CD4-positive, CD25-positive, alpha-beta regulatory T cell (primary cell): ENCODE measurements at places on chromosomes 16 and 17.
A peak's percentile ranks its signal among the peaks of the same experiment; 100 is the strongest.

DNA sequence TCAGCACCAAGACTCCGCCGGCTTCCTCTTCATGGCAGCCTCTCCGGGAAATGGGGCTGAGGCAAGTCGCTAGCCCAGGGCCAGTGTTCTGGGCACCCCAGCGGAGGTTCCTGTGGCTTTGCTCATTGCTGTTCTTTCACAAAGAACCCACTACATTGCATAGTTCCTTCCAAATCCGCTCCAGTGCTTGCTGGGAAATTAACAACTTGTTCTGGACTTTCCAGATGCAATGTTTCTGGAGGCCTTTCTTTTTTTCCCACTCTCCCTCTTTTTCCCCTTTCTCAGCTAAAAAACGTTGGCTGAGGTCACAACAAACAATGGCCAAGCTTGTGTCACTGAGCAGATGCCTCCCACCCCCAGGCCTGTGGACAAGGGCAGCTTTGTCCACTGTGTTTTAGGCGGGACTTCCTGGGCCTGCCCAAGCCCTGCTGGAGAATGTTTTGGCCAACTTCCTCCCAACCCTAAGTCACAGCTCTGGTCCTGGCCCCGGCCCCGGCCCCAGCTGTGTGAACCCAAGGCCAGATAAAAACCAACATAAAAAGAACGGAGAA lies 131.5 kb upstream of the RCVRN start:
- no peaks in the 10 kb centered on the region for H3K27me3 ChIP-seq
- H3K27ac ChIP-seq = no peak overlapping the region
- no peaks in the 10 kb centered on the region for H3K36me3 ChIP-seq

GRCh38 chr16:78773291-78773702 lies 673.8 kb downstream of the WWOX start:
- H3K27ac ChIP-seq = no peak overlapping the region
- peaks cover 11% of the 10 kb centered on the region for H3K4me1 ChIP-seq
- H3K27me3 ChIP-seq = no peaks in the 10 kb centered on the region
- DNase-seq = no peak
- H3K4me3 ChIP-seq = no peak overlapping the region

GRCh38 chr17:3318336-3318735 lies 20.2 kb upstream of the OR3A1 start:
- DNase-seq = no peak
- no peaks in the 10 kb centered on the region for H3K4me1 ChIP-seq

GRCh38 chr17:19013806-19014627 lies 9.5 kb upstream of the FAM83G start:
- no peak overlapping the region for H3K27ac ChIP-seq
- no peaks in the 10 kb centered on the region for H3K27me3 ChIP-seq
- no peak for DNase-seq
- no peaks in the 10 kb centered on the region for H3K36me3 ChIP-seq
- no peak overlapping the region for H3K4me3 ChIP-seq

GRCh38 chr16:83365166-83365565 lies 442.6 kb upstream of the HSBP1 start:
- no peak for DNase-seq
- no peak overlapping the region for H3K27ac ChIP-seq
- no peaks in the 10 kb centered on the region for H3K36me3 ChIP-seq

GRCh38 chr17:67020293-67020766 lies 24.0 kb upstream of the CACNG1 start:
- H3K27me3 ChIP-seq = no peaks in the 10 kb centered on the region
- no peaks in the 10 kb centered on the region for H3K4me1 ChIP-seq
- no peak for DNase-seq
- no peak overlapping the region for H3K4me3 ChIP-seq

DNA sequence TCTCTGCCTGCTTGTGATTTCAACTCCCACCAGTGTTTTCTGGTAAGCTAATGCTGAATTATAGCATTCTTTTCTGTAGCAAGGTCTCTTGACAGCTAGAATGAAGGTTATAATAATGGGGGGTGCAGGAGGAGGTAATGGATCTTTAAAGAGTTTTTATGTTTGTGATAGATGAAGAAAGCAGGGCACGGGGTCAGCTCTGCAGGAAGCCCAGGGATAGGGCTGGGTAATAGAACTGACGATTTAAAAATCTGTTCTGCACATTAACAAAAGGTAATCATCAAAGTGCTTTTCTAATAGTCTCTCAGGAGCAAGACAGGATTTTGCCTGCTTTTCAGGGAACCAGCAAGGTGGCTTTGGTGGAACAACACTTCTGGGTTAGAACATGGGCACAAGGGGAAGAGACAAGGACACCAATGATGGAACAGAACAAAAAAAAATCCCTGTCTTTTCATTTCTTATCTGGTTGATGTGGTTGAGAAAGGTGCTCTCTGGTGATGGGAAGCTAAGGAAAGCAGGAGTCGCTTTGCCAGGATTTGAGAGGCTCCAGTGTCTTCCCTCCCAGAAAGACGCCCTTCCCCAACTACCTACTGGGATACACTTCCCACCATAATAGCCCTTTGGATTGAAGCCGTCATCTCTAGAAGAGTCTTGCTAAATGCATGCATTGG lies 263.1 kb downstream of the PHKB start:
- H3K36me3 ChIP-seq = no peaks in the 10 kb centered on the region
- no peak overlapping the region for H3K27ac ChIP-seq
- H3K27me3 ChIP-seq = peaks cover 1% of the 10 kb centered on the region

DNA sequence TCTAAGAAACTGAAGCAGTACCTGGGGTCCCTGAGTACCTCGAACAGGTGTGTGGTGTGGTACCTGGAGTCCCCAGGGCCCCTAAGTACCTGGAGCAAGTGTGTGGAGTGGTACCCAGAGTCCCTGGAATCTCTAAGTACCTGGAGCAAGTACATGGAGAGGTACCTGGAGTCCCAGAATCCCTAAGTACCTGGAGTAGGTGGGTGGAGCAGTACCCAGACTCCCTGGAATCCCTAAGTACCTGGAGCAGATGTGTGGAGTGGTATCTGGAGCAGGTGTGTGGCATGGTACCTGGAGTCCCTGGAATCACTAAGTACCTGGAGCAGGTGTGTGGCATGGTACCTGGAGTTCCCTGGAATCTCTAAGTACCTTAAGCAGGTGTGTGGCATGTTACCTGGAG lies 22.5 kb upstream of the MED9 start:
- H3K27me3 ChIP-seq = no peaks in the 10 kb centered on the region
- H3K27ac ChIP-seq = no peak overlapping the region
- H3K4me1 ChIP-seq = no peaks in the 10 kb centered on the region
- H3K36me3 ChIP-seq = no peaks in the 10 kb centered on the region
- DNase-seq = no peak
- H3K4me3 ChIP-seq = no peak overlapping the region

DNA sequence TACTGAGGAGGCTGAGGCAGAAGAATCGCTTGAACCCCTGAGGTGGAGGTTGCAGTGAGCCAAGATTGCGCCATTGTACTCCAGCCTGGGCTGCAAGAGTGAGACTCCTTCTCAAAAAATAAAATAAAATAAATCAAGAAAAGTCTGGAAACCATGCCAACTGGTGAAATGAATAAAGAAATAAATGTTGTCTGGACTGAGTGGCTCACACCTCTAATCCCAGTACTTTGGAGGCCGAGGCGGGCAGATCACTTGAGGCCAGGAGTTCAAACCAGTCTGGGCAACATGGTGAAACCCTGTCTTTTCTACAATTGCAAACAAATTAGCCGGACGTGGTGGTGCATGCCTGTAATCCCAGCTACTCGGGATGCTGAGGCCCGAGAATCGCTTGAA lies 744 bp upstream of the LRRC37A3 start:
- no peak for DNase-seq
- peaks cover 6% of the 10 kb centered on the region for H3K4me1 ChIP-seq
- no peaks in the 10 kb centered on the region for H3K27me3 ChIP-seq
- H3K27ac ChIP-seq = peak overlapping the region; percentile 84
- peak overlapping the region; percentile 43 for H3K4me3 ChIP-seq
- no peaks in the 10 kb centered on the region for H3K36me3 ChIP-seq

- H3K4me3 ChIP-seq = no peak overlapping the region
- no peak for DNase-seq
- no peaks in the 10 kb centered on the region for H3K36me3 ChIP-seq
- H3K27ac ChIP-seq = no peak overlapping the region
Observed at GRCh38 chr17:3543453-3543852, 14.2 kb downstream of the TRPV3 start.

DNA sequence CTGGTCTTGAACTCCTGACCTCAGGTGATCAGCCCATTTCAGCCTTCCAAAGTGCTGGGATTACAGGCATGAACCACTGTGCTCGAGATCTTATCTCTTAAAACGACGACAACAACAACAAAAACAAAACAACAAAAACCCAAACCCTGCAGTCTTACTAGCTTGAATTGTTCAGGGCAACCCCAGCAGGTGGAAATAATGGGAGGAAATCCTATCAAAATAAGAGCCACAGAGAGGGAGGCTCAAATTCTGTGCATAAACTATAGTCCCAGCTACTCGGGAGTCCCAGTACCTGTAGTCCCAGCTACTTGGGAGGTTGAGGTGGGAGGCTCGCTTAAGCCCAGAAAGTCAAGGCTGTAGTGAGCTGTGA lies 16.5 kb upstream of the ATP6V0A1 start:
- no peak overlapping the region for H3K27ac ChIP-seq
- no peaks in the 10 kb centered on the region for H3K36me3 ChIP-seq
- H3K4me1 ChIP-seq = no peaks in the 10 kb centered on the region
- no peak overlapping the region for H3K4me3 ChIP-seq

DNA sequence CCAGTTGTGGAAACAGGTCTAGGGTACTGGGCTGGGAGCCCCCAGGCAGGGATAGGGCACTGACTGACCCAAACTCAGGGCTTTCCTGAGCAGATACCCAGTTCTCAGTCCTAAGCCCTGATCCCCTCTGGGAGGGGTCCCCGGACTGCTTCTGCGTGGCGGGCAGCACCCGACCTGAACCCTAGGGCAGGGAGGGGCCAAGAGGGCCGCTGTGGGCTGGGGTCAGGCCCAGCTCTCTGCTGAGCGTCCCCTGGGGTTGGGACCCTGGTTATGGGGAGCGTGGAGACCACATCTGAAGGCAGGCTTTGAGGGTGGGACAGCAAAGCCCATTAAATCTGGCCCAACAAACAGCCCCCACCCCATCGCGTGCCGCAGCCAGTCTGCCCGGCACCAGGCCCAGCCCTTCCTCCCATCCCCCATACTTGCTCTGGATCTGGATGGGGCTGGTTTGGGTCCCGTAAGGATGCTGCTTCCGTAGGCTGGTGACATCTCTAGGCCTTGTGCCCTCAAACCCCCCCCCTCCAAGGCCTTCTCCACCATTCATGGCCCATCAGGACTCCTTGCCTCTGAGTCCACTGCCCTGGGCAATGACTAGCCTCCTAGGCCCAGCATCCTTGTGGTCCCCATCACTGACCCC lies 691 bp upstream of the FAM83G start:
- peak overlapping the region; percentile 32 for H3K4me3 ChIP-seq
- H3K36me3 ChIP-seq = peaks cover 7% of the 10 kb centered on the region
- no peak for DNase-seq
- H3K27me3 ChIP-seq = no peaks in the 10 kb centered on the region

GRCh38 chr17:39404542-39405378 lies 3.3 kb upstream of the FBXL20 start:
- DNase-seq = peak; percentile 47
- no peaks in the 10 kb centered on the region for H3K27me3 ChIP-seq
- peaks cover 30% of the 10 kb centered on the region for H3K36me3 ChIP-seq
- H3K27ac ChIP-seq = no peak overlapping the region

GRCh38 chr17:64063766-64064224 lies 43.4 kb upstream of the ICAM2 start:
- peak overlapping the region; percentile 19 for H3K27ac ChIP-seq
- H3K27me3 ChIP-seq = no peaks in the 10 kb centered on the region
- peak; percentile 41 for DNase-seq

GRCh38 chr17:56290101-56290801 lies 137.0 kb downstream of the ANKFN1 start:
- H3K27ac ChIP-seq = no peak overlapping the region
- H3K36me3 ChIP-seq = no peaks in the 10 kb centered on the region
- H3K4me3 ChIP-seq = peak overlapping the region; percentile 77
- no peaks in the 10 kb centered on the region for H3K4me1 ChIP-seq
- no peak for DNase-seq
- H3K27me3 ChIP-seq = no peaks in the 10 kb centered on the region

- H3K4me3 ChIP-seq = no peak overlapping the region
- H3K27me3 ChIP-seq = no peaks in the 10 kb centered on the region
- DNase-seq = no peak
- H3K4me1 ChIP-seq = peaks cover 30% of the 10 kb centered on the region
Observed at GRCh38 chr17:48373883-48374282, 56.1 kb downstream of the SKAP1 start.

- DNase-seq = no peak
- H3K4me1 ChIP-seq = no peaks in the 10 kb centered on the region
- H3K4me3 ChIP-seq = no peak overlapping the region
- peaks cover 7% of the 10 kb centered on the region for H3K36me3 ChIP-seq
- H3K27ac ChIP-seq = no peak overlapping the region
Observed at GRCh38 chr17:18031955-18032354, 7.0 kb downstream of the ATPAF2 start.

GRCh38 chr17:42660692-42661345 lies 1.7 kb downstream of the TUBG2 start:
- no peak for DNase-seq
- H3K27me3 ChIP-seq = no peaks in the 10 kb centered on the region
- no peak overlapping the region for H3K4me3 ChIP-seq
- no peak overlapping the region for H3K27ac ChIP-seq
- H3K4me1 ChIP-seq = peaks cover 15% of the 10 kb centered on the region

DNA sequence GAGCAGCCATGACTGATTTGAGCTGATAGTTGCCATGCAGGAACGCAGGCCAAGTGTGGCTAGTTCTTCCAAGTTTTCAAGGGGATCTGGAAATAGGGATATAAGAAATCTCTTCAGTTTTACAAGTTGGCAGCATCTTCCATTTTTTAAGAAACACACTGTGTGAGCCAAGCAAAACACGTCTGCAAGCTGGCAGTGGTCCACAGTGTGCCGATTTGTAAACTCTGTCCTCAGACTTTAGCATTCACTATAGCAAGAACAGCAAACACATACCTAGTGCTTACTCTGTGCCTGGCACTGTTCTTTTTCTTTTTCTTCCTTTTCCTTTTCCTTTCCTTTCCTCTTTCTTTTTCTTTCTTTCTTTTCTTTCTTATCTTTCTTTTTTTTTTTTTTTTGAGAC lies 2.9 kb downstream of the ORAI3 start:
- no peak overlapping the region for H3K4me3 ChIP-seq
- peaks cover 30% of the 10 kb centered on the region for H3K4me1 ChIP-seq
- H3K27ac ChIP-seq = no peak overlapping the region
- no peaks in the 10 kb centered on the region for H3K27me3 ChIP-seq

- no peaks in the 10 kb centered on the region for H3K27me3 ChIP-seq
- DNase-seq = no peak
- H3K4me3 ChIP-seq = no peak overlapping the region
- no peaks in the 10 kb centered on the region for H3K36me3 ChIP-seq
- H3K27ac ChIP-seq = no peak overlapping the region
Observed at GRCh38 chr17:54860617-54861470, 39.8 kb upstream of the TOM1L1 start.

- peaks cover 4% of the 10 kb centered on the region for H3K4me1 ChIP-seq
- H3K27me3 ChIP-seq = peaks cover 5% of the 10 kb centered on the region
- no peak overlapping the region for H3K4me3 ChIP-seq
- no peak overlapping the region for H3K27ac ChIP-seq
- DNase-seq = no peak
Observed at GRCh38 chr17:57935833-57936807, 19.1 kb downstream of the CUEDC1 start.

- H3K27me3 ChIP-seq = no peaks in the 10 kb centered on the region
- no peak overlapping the region for H3K27ac ChIP-seq
- H3K4me1 ChIP-seq = no peaks in the 10 kb centered on the region
- H3K36me3 ChIP-seq = peaks cover 4% of the 10 kb centered on the region
- DNase-seq = no peak
- H3K4me3 ChIP-seq = no peak overlapping the region
Observed at GRCh38 chr17:37322826-37323561, 52.8 kb upstream of the C17orf78 start.

- no peak for DNase-seq
- peak overlapping the region; percentile 72 for H3K4me3 ChIP-seq
- H3K36me3 ChIP-seq = no peaks in the 10 kb centered on the region
- H3K27ac ChIP-seq = peak overlapping the region; percentile 98
- no peaks in the 10 kb centered on the region for H3K27me3 ChIP-seq
- H3K4me1 ChIP-seq = peaks cover 46% of the 10 kb centered on the region
Observed at GRCh38 chr16:11800382-11800718, 3.3 kb upstream of the ZC3H7A start.
